ENCODE measurements at places on chromosomes 7 and 10. TPM values are rescaled to one million over a fixed set of nuclear protein-coding genes. Genes with fewer than 3 reads are reported as not detected.

LDB1 gene
- 96.2 TPM for total RNA-seq

EPHA1 gene
- 11.4 TPM for total RNA-seq

ADCY1 gene
- 1.5 TPM for total RNA-seq

KNDC1 gene
- 0.08 TPM for total RNA-seq

CYP26C1 gene
- total RNA-seq: 0.07 TPM

All from activated CD4-positive, alpha-beta T cell treated with anti-CD3 and anti-CD28 coated beads, Interleukin-2, amount 10 ng/mL, durations not matched to agents 7 days and 5 days (primary cell).